ENCODE measurements at places on chromosomes 1 and 21.

DNA sequence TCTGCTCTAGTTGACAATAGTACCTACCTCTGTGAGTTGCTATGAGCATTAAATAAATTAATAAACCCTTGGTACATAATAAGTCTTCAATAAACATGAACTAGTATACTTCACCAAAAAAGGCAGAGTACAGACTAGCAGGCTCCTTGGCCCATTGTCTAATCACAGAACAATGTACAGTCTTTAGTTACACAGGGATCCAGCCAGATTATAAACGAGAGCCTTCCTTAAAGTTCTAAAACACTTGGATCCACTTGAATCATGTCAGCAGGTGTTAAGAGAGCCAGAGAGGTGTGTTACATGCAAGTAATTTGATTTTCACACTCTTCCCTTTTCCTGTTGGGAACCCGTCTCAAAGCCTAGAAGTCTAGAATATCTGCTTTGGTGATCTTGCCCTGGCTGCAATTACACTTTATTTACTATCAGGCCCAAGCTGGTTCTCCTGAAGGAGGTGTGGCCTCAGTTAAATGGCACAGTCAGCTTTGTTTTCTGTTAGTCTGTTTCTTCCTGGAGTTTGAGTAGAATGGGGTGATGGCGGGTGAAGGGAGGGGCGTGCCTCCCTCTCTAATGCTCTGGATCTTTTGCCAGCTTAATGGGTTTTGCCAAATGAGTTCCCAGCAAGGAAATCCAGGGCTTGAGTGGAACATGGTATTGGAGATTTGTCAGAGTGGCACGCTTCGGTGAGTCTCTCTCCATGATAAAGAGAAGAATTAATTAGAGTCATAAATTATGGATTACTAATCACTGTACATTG lies 570.9 kb upstream of the CAMK1G start:
- no peak for DNase-seq

GRCh38 chr1:185400052-185400451 lies 83.0 kb upstream of the IVNS1ABP start:
- peak; percentile 39 for DNase-seq

- DNase-seq = peak; percentile 71
Observed at GRCh38 chr1:152048416-152049009, 11.7 kb upstream of the S100A11 start.

DNA sequence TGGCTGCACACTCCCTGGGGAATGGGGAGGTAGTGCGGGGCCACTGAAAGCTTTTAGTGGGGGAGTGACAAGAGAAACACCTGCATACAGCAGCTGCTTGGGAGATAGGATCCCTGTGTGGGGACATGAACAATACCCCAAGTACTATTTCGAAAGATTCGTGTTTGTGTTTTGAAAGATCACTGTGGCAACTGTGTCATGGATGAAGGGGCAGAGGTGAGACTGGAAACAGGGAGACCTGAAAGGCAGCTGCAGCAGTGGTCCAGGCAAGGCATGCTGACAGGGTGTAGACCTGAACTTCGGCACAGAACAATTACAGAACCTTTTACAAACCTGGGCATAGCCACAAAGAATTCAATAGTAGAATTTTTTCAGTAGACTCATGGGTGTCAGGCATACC lies 32.9 kb downstream of the TENT5C start:
- no peak for DNase-seq

- DNase-seq = no peak
Observed at GRCh38 chr1:16292739-16293138, 55.8 kb upstream of the CPLANE2 start.

DNA sequence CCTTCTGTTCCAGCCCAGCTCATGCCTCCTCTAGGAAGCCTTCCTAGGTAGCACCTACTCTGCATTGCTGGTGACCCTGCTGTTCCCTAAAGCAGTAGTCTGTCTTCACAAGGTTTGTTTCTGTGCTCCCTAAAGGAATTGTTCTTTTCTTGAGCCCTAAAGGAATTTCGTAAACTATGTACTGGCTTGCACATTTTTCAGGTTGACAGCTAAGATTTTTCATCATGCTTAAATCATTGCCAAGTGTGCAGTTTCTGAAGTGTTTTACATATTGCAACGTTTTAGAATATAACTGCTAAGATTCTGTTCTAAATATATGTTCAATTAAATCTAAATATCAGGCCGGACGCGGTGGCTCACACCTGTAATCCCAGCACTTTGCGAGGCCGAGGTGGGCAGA lies 13.1 kb downstream of the S100A16 start:
- DNase-seq = peak; percentile 41

DNA sequence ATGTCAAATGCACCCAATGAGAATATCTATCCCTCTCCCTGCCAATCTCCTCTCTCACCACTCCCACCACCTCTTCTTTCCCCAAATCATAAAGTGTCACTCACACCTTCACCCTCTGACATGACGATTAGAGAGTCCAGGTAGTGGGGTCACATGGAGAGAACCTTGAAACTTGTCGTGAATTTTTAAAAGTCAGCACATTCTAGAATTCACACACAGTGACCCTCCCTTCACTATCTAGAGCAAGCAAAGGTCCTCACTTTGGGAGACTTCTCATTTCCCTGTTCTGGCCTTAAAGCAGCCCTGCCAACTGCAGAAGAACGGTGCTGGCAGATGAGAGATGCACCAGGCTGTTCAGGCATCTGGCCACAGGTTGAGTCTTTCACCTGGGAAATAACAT lies 61.9 kb downstream of the CD34 start:
- no peak for DNase-seq

DNA sequence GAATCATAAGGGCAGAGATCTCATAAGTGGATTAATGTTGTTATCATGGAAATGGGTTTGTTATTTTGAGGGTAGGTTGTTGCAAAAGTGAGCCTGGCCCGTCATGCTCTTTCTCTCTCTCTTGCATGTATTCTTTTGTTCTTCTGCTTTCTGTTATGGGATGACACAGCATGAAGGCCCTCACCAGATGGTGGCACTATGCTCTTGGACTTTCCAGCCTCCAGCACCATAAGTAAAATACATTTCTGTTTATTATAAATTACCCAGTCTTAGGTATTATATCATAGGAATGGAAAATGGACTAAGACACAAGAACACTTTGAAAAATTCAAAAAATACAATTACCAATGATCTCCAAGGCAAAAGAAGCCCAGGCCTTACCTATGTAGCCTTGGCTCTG lies 676.1 kb downstream of the PTPRU start:
- DNase-seq = peak; percentile 7

- no peak for DNase-seq
Observed at GRCh38 chr1:112237983-112238545, 157.9 kb upstream of the CTTNBP2NL start.

DNA sequence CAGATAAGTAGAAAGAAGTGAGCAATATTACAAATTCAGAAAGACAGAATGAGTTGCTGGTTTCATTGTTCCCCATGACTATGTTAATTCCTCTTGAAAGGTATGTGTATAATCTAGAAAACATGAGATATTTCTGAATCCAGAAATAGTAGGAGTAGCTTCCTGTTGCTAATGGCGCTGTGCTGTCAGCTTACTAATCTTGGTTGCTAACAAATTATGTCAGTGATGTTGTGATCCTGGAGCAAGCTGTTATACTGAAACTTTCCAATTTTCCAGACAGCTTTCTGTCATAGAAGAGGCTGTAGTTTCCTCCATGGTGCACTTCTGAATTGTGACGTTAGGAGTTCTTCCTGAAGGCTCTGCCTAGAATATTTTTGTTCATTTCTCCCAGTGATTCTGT lies 372.3 kb downstream of the USP25 start:
- DNase-seq = no peak

DNA sequence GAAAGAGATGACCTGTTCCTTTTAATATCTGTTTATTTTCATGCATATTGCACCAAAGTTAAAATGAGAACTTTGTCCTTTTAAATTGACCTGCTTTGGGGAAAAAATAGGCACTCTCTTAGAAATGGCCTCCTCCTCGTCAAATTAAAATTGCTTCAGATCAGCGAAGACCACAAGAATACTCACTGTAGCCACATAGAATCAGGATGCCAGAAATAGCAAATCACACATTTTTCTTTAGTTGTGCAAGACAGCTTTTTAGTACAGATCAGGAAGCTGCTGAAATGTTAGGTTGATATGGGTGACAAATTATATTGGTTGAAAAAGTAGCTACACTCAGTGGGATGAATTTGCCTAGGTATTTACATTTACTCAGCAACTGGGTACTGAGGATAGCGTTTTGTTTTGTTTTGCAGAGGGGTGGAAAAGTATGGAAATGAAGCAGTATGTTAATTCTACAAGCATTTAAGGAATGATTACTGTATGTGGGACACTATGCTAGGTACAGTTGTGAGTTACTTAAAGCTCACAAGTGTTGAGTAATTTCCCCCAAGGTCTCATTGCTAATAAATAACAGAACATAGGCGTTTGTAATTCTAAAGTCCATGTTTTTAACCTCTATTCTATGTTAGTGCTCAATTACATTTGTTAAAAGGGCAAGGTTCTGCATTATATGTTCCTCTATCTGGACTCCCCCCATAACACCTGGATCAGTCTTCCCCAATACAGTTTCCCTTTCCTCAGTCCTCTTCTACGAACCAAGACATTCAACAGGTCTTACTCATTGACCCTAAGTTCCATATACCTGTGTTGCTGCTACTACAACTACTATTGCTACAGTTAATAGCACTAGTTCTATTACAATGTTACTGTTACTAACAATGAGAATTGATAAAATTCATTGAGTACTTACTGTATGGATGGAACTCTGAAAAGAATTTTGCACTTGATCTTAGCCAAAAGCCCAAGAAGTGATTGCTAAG lies 99.4 kb upstream of the S1PR1 start:
- DNase-seq = peak; percentile 64

GRCh38 chr1:118979754-118980575 lies 8.2 kb downstream of the TBX15 start:
- no peak for DNase-seq

GRCh38 chr21:39374046-39374445 lies 25.2 kb upstream of the HMGN1 start:
- DNase-seq = no peak

DNA sequence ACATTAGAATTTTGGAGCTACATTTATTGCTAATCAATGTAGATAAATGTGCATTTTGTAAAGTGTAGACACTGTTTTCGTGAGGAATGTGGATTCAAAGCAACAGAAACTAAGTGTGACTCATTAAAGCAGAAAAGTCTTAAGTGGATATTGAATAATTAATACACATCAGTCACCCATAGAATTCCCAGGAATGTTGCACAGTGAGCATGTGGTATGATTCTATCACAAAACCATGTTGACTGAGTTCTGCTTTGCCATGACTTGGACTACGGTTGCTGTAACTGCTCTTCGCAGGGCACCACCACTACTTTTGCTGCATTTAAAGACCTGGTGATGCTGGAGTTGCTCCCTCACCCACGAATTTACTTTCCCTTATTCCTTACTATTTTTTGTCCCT lies 471.8 kb downstream of the KCNT2 start:
- no peak for DNase-seq

GRCh38 chr1:119225265-119225664 lies 84.8 kb upstream of the WARS2 start:
- DNase-seq = no peak

DNA sequence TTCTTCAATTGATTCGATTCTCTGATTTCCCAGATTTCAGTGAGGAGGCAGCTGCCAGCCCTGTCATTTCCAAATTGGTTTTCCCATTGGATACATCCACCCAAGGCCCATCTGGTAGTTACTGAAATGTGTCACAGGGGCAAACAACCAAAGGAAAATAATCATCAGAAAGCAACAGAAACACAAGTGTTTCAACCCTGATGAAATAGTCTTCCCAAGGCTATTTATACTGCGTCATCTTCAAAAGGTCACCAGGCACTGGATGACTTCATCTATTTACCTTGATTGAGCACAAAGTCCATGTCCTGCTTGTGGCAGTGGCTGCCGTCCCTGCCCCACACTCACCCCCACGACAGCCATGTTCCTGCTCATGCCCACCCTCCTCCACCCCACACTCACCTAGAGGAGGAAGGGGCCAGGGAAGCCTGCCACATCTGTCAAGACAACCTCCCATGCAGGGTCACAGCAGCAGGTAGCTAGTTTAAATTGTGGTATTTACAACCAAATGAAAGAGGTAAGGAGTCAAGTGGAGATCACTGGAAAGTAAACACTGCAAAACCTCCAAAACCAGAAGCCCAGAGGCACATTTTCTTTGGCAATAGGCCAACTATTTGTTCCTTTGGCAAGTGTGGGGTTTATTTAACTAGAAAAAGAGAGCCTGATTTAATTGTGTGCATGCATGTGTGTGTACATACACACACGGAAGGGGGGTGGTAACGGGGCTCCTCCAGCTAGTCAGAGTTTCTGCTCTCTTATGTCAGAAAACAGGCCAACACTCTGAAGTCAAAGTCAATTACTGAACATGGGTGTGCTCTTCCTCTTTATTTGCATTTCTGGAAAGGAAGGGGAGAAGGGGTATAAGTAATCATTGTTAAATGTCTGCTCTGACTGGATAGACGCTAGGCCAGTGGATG lies 49.5 kb upstream of the RAB4A start:
- DNase-seq = peak; percentile 90

DNA sequence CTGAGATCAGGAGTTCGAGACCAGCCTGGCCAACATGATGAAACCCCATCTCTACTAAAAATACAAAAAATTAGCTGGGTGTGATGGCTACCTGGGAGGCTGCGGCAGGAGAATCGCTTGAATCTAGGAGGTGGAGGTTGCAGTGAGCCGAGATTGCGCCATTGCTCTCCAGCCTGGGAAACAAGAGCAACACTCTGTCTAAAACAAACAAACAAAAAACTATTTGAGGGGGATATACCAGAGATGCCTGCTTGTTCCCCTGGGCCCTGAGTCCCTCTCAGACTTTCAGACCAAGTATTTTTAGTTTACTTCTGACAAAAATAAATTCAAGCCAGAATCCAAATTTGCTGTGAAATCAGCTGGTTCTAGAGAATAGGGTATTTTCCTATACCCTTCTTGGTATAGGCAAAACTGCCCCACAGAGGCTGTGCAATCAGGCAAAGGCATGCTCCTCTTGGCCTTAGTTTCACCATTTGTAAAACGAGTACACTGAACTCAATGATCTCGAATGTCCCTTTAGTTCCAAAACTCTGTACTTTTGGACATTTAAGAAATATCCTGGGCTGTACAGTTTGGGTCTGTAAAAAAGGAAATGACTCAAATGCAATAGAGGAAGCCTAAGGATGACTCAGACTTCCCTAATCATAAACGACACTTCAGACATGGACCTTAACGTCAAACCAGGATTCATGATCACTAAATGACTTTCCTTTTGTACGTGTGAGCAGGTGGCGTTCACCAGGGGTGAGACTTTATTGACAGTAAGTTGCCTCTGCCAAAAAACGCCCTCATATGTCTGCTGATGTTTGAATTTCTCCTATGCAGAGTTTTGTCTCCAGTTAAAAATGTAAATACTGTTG lies 16.1 kb downstream of the ENSA start:
- peak; percentile 86 for DNase-seq

DNA sequence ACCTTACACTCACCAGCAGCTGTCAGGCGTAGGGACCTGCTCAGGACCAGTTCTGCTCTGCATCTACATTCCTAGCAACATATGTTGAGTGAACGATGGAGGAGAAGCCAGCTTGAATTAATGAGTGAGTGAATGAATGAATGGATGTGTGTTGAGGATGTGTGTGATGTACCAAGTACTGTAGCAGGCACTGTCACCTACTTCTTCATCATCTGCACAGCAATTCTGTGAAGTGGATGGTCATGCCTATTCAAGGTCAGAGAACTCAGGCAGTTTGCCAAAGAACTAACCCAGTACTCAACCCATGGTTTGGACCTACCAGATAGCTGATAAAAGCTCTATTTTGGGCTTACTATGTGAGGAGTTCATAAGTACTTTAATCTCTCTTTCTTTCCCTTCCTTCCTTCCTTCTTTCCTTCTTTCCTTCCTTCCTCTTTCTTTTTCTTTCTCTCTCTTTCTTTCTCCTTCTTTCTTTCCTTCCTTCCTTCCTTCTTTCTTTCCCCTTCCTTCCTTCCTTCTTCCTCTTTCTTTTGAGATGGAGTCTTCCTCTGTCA lies 56.9 kb downstream of the ATP1A1 start:
- no peak for DNase-seq

GRCh38 chr1:41439234-41439633 lies 45.2 kb downstream of the EDN2 start:
- DNase-seq = no peak
